ENCODE measurements at places on chromosomes 12 and 14.

GRCh38 chr14:76767681-76768656 lies 6.7 kb downstream of the VASH1 start:
- peak; percentile 85 for DNase-seq

- no peak for DNase-seq
Measured at GRCh38 chr14:33696165-33696564, 254.7 kb downstream of the EGLN3 start.

DNA sequence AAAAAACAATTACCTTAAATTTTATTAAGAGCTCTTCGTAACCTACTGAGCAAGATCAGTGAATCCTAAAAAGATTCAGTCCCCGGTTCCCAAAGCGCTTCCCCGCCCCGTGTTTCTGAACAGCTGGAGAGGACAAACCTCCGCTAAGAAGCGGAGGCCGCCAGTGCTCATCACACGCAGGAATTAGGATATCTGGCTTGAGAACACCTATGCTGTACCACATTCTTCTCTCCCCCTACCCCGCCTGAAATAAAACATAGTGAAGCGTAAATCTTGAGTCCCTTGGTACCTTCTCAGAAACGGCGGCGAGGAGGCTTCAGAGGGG lies 774 bp upstream of the WDR20 start:
- DNase-seq = no peak

DNA sequence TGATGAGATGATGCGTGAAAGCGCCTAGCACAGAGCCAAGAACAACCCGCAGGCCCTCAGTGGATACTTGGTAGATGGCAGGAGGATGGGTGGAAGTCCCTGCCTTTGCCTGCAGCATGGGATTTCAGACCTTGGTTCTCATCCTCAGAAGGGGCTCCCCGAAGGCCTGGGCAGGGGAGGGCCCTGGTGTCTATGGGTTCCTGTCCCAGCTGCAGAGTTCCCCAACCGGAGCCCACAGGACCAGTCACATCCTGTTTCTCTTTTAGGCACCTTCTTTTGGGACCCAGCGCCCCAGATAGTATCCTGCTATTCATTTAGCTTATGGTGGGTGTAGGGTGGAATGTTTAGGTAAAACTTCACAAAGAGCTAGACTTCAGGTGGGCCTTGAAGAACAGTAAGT lies 55.5 kb downstream of the CALM1 start:
- no peak for DNase-seq

GRCh38 chr12:64086946-64087345 lies 135.2 kb downstream of the KICS2 start:
- DNase-seq = no peak

DNA sequence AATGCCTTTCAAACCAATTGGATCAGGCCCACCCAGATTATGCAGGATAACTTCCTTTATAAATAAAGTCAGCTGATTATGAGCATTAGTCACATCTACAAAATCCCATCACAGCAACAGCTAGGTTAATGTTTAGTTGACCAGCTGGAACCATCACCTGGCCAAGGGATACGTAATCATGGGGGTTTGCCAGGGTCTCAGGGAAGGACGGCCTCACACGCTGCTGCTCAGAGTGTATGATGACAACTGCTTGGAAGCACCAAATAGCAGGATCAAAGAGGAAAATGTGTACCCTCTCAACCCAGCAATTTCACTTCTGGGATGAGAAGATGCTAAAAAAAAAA lies 162.6 kb downstream of the SLC15A4 start:
- DNase-seq = no peak

GRCh38 chr12:12819752-12820311 lies 6.7 kb downstream of the DDX47 start:
- DNase-seq = no peak

- peak; percentile 47 for DNase-seq
Measured at GRCh38 chr12:94207849-94208621, 59.7 kb downstream of the PLXNC1 start.

GRCh38 chr14:69399750-69400149 lies 1.3 kb downstream of the SLC39A9 start:
- no peak for DNase-seq

DNA sequence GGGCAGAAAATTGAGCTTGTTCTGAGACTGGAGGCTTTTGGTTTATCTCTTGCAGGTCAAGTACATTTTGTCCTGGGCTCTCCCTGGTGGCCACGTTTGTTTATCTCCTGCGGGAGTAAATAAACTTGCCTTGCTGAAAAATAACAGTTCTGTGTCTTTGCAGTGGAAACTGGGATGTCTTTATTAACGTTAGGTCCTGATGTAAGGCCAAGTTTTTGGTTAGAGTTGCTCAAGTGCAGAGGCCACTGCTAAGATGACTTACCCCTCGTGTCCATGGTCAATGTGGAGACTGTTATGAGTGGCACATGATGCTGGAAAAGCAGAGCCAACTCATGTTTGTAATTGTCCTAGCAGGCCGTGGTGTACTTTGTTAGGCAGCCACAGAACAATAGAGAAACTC lies 3.8 kb downstream of the PTPN11 start:
- DNase-seq = no peak

DNA sequence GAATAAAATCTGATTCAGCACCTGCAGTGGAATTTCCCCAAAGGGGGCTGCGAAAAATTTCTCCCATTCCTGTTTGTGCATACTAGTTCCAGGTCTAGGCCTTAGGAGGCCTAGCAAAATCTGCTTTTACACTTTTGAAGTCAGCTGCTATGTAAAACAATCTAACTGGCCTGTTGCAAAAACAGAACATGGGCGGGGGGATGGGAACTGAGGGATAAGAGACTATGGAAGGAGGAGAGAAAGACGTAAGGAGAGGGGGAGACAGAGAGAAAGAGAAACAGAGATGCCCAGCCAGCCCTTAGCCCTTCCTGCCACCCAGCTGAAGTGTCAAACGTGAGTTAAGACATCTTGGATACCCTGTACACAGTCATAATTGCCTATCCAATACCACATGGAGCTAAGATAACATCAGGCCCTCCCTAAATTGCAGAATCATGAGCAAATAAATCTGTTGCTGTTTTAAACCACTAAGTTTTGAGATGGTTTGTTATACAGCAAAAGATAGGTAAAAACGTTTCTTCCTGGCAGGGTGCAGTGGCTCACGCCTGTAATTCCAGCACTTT lies 45.6 kb downstream of the SPTLC2 start:
- DNase-seq = no peak

DNA sequence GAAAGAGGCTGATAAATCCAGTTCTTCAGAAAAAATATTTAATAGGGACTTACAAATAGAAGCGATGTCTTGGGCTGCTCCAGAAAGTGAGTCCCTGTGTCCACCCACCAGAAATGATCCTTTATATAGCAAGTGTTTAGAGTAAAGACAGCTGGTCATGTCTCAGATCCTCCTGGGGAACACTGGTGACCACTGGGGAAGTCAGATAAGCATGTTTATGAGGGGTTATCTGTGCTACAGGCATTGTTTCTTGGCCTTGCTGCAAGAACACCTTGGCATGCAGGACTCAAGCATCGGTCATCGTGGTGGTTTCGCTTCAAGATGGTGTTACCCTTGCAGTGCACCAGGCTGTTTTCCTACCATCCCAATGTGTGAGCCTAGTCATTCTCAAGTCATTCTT lies 27.2 kb downstream of the CPM start:
- no peak for DNase-seq

- DNase-seq = no peak
Measured at GRCh38 chr14:65476273-65476941, 63.9 kb downstream of the FUT8 start.

GRCh38 chr12:113463746-113464451 lies 7.8 kb downstream of the LHX5 start:
- no peak for DNase-seq

DNA sequence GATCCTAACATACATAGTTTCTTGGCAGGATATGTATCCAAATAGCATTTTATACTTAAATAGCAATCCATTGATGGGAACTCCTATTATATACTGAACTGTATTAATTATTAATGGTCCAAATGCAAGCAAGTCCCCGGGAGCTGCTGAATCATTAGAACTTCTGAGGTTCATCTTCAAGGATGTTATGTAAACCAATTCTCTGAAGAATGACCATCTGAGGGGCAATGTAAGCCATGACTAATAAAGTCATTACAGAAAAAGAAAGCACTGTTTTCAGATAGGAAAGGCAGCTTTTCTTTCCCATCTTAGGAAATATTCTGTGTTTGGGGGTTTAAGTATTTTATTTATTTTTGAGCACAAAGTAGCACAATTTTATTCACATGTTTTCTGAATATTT lies 166.1 kb upstream of the SLC16A7 start:
- DNase-seq = no peak

DNA sequence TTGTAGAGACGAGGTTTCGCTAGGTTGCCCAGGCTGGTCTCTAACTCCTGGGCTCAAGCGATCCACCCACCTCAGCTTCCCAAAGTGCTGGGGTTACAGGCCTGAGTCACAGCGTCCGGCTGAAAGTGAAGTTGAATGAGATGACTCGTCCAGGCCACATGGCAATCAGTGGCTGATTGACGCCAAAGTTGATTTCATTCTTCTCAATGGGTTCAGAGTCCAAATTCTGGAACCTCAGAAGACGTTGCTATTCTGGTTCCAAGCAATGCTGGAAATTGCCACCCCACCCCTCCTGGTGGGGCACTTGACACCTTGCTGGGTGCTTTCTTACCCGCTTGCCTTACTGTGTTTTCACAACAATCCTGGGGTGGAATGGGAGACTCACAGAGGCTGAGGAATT lies 14.9 kb downstream of the ABCB9 start:
- DNase-seq = no peak

Data from CD4-positive, alpha-beta T cell treated with Interleukin-15 for 4 hours (primary cell).